ENCODE measurements at places on chromosomes 13 and 19.

DNA sequence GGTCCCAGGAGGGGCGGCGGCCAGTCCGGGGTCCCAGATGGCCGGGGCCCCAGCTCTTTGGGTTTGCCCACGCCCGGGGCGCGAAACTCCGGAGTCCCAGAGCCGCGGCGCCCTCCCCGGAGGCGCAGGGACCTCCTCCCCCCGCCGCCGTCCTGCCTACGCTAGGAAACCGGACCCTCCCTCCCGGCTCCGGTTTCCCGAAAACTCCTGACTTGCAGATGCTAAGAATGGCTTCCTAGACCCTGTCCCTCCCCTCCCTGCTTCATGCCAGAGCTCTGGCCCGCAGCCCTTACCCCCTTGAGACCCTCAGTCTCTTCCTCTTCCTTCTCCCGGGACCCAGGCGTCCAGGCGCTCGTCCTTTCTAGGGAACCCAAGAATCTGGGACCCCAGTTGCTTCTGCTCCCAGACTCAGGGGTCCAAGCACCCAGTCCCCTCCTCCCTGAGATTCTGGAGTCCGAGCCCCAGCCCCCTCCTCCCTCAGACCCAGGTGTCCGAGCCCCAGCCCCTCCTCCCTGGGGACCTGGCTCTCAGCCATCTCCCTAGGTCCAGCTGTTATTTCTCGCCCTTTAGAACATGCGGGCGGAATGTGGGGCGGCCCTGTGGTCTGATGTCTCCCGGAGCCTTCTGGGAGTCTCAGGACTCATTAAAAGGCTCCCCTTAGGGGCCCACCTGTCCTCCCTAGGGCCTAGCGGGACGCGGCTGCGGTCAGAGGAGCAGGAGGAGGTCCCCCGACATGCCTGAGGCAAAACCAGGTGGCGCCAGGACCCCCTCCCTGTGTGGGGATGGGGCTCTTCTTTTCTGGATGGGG lies at the start of gene MYBPC2:
Gene MYBPC2, plus strand, starts transcription at position 672 of the 808 bp plus-strand sequence. Its CDS starts 62 bp downstream, at position 734.
- DNase-seq: no peak

DNA sequence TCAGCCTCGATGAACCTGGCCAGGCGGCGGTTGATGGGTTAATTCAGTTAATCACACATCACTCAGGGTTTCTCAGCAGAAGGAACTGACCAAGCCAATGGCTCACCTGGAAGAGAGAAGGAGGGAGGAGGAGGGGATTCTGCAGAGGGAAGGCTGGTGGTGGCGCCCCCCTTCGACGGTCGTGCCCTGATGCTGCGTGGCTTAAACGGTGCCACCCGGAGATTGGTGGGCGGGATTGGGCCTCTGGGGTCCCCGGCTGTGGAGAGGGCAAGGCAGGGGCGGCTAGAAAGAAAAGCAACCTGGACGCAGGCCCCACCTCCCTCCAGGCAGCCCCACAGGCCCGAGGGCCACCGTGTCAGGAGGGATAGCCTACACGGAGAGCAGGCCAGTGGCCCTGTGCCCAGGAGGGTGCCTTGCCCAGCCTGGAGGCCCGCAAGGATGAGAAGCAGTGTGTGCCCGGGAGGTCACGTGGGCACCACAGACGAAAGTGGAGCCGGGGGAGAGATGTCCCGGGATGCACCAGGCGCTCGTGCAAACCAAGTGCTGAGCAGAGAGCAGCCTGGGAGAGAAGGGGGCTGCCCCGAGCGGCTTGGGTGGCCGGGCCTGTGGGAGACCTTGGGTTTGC lies 16.0 kb downstream of the CSNK1G2 start:
- no peak for DNase-seq

GRCh38 chr19:13298565-13299481 lies 148.6 kb downstream of the IER2 start:
- no peak for DNase-seq

GRCh38 chr13:94121686-94122085 lies 357.8 kb downstream of the DCT start:
- DNase-seq: no peak

DNA sequence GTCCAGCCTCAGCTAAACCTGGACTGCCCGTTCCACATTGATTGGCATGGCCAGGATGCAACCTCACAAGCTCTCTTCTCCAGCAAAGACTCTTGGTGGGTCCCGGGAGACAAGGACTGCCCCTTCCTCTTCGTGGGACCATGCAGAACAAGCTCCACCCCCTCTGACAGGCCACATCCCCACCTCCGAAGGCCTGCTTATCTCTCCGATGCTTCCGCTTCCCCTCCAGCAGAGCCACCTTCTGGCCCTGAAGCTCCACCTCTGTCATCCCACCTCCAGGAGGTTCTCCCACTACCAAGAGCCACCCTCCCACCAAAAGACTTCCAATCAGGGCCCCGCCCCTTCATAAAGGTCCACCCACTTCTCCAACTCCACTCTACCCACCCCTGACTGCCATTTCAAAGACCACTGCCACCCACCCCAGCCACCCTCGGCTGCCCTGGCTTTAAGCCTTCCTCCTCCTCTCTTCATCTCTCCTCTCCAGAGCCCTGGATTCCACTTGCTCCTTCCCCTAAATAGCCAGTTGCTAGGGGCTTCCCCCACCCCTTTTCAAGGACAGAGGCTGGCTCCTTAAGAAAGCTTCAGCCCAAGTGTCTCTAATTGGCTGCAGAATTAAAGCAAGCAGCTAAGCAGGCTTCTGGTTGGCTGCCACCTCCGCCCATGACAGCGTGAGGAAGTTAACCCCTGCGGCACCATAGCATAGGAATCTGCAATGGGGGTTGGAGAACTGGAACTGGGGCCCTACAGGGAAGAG lies 9.9 kb downstream of the LRFN1 start:
- no peak for DNase-seq

GRCh38 chr13:108214441-108215271 lies 680 bp downstream of the LIG4 start:
- no peak for DNase-seq

All from NCI-H1048 (cell line).